ENCODE measurements at places on chromosomes 3 and 15. TPM values are rescaled to one million over a fixed set of nuclear protein-coding genes. Genes with fewer than 3 reads are reported as not detected.

DNA sequence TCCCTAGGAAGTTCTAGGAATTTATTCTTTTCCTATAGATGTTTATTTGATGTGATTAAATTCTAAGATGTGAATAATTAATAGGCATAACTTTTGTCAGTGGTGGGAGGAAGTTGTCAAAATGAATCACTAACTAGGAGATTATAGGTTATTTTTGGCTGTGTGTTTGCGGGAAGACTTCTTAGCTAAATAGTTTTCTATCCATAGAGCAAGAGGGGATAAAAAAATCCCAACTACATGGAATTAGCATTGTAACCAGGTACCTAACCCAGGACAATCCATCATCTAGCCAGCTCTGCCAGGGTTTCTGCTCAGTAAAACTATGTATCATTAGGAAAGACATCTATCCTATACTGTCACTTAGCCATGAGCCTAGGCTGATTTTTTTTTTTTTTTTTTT, 23.9 kb downstream of the SLC30A4 start:
- DNase-seq: no peak

Gene CCDC14
- total RNA-seq: 36.8 TPM

GRCh38 chr15:76588811-76589747, 252.5 kb downstream of the ISL2 start:
- no peak for DNase-seq

- DNase-seq: no peak
Observed at GRCh38 chr3:153159771-153160397, 2.1 kb upstream of the RAP2B start.

GRCh38 chr3:60289341-60290121, 961.7 kb downstream of the FHIT start:
- DNase-seq: no peak

Gene SLC38A3
- total RNA-seq: 42.7 TPM

DNA sequence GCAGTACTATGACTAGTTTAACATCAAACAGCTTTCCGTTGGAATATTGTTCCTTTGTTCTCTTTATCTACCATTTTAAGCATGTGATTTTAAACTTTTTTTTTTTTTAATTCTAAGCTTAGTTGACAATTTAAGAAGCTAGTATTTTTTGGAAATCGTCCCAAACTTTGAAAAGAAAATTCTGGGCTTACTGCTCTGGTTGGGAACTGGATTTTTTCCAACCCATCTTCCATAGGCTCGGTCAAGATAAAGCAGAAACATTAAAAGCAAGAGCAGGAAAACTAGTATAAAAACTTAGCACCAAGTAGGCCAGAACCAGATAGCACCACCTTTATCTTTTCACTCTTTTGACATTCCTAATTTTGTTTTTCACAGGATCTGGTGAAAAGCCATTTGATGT, 49.9 kb downstream of the TSC22D2 start:
- no peak for DNase-seq

- DNase-seq: no peak
Observed at GRCh38 chr3:60912142-60912541, 339.1 kb downstream of the FHIT start.

DNA sequence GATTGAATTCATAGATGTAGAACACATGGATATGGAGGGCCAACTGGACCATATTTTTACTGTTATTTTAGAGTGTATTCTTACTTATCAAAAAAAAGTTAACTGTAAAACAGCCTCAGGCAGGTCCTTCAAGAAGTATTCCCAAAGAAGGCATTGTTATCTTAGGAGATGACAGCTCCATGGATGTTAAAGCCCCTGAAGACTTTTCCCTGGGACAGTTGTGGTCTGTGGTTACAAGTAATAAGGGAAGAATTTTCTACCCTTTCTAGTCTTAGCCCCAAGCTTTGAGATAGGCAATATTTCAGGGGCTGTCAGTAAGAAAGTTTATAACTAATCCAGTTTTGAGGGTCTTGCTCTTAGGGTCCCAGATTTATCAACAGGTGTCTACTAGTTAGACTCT, 62.5 kb downstream of the LRRC49 start:
- peak; percentile 36 for DNase-seq

GRCh38 chr3:190579514-190580137, 65.7 kb downstream of the IL1RAP start:
- DNase-seq: peak; percentile 17

Gene TNFAIP8L3
- total RNA-seq: 30.9 TPM

DNA sequence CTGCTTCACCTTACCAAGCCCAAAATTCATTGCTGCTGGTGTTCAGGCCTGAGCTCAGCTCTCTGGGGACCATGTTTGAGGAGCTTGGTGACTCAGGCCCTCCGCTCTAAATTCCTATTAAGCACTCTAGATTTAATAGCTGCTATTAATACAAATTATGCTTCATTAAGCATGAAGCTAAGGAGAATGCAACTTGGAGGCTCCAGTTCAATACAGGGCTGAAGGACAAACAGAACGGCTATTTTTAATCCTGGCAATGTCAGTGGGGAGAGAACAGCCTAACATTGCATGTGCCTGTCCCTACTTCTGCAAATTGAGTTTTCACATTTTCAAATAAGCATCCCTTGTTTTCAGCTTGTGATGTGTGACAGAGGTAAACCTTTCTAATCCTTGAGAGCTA, 80.1 kb upstream of the TRIM42 start:
- DNase-seq: no peak

GRCh38 chr3:99777708-99778107, 40.0 kb upstream of the CMSS1 start:
- no peak for DNase-seq

Gene KBTBD13
- 0.13 TPM for total RNA-seq

Gene PRKAR2A
- total RNA-seq: 41.8 TPM

Gene PP2D1
- total RNA-seq: not detected

Gene FANCD2OS
- not detected for total RNA-seq

- DNase-seq: no peak
Observed at GRCh38 chr3:89138048-89138447, 30.6 kb downstream of the EPHA3 start.

DNA sequence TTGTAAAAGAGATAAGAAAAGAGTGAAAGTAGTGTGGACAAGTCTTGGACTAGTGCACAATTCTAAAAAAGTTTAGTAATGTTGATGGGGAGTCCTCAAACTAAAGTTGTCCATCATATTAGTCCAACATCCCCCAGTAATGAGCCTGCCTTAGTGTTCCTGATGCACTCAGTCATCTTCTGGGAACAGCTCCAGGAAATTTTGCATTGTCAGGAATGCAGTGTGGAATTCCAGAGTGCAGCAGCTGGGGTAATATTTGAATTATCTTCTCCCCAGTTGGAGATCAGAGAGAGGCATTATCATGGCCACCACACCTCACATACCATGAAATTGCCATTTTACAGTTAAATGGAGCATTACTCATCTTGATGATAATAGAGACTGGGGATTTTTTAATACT, 528.8 kb upstream of the NAALADL2 start:
- peak; percentile 91 for DNase-seq

Gene ZNF662
- total RNA-seq: 1.1 TPM

Gene SNAP23
- total RNA-seq: 91.6 TPM

GRCh38 chr15:31088672-31089367, 12.7 kb downstream of the TRPM1 start:
- DNase-seq: no peak

DNA sequence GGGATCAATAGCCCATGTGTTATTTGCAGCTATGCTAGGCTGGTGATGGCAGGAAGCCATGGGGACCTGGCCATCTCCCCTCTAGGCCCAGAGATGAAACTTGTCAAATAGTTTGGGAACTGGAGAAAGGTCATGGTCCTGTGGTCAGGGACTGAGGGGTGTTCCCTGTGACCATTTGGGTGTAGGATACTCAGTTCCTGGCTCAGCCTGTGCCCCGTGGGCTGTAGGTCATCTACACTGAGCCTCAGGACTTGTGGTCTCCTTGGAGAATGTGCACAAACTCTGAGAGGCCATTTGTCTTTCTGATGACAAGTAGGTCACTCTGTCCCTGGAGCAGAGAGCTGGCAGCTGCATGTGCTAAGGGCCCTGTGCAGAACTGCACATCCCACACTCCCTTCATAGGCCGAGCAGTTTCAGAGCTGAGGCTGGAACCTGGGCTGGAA, 17.5 kb downstream of the GASK1A start:
- DNase-seq: no peak

GRCh38 chr3:160001148-160001760, 12.6 kb downstream of the IL12A start:
- DNase-seq: no peak

Gene DISP2
- total RNA-seq: 1.6 TPM

- DNase-seq: no peak
Observed at GRCh38 chr15:39247574-39247973, 333.3 kb upstream of the THBS1 start.

DNA sequence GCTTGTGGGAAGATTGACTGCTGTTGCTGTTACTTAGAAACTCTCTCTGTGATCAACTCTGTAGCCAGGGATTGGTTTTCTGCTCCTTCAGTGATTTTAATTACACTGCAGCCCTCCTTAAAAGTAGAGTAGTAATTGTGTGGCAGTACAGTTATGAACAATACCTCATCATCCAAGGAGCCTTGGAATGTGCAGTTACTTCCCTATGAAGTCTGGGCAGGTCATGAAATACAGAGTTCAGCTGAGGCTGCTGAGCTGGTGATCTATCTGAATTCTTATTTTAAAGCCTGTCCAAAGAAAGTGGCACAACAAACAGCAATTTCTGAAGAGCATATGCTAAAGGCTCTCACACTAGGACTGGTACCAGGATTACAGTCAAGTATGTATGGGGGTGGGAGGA, 37.4 kb upstream of the MRPL3 start:
- DNase-seq: no peak

- no peak for DNase-seq
Observed at GRCh38 chr3:133426721-133427120, 26.9 kb downstream of the BFSP2 start.

Gene RTP3
- total RNA-seq: not detected

DNA sequence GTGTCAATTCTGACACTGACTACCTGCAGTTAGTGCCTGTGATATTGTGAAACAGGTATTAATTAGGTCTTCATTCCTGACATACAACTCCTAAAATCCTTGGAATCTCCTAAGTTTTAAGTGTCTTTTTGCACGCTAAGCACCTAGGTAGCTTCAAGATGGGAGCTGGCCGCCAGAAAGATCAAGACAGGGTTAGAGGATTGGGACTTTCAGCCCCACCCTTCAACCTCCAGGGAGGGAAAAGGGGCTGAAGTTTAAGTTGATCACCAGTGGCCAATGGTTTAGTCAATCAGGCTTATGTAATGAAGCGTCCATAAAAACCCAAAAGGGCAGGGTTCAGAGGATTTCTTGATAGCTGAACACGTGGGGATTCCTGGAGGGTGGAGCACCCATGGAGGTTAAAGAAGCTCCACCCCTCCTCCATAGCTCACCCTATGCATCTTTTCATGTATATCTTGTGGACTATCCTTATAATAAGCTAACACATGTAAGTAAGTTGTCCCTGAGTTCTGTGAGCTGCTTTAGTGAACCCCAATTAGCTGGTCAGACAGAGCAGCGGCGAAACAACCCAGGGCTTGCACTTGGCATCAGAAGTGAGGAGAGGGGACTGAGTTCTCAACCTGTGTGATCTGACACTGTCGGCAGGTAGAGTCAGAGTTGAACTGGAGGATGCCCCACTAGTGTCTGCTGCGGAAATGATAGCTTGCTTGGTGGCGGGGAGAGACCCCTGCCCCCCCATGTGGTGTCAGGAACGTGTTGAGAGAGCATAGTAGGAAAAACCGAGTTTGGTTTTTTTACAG, 12.8 kb upstream of the SRP14 start:
- DNase-seq: no peak
